ENCODE measurements at places on chromosomes 3 and 15.

GRCh38 chr3:172184106-172184822 lies 144.9 kb downstream of the FNDC3B start:
- no peak for ATAC-seq

GRCh38 chr3:29335438-29335837 lies 54.6 kb downstream of the RBMS3 start:
- ATAC-seq: peak; percentile 78

DNA sequence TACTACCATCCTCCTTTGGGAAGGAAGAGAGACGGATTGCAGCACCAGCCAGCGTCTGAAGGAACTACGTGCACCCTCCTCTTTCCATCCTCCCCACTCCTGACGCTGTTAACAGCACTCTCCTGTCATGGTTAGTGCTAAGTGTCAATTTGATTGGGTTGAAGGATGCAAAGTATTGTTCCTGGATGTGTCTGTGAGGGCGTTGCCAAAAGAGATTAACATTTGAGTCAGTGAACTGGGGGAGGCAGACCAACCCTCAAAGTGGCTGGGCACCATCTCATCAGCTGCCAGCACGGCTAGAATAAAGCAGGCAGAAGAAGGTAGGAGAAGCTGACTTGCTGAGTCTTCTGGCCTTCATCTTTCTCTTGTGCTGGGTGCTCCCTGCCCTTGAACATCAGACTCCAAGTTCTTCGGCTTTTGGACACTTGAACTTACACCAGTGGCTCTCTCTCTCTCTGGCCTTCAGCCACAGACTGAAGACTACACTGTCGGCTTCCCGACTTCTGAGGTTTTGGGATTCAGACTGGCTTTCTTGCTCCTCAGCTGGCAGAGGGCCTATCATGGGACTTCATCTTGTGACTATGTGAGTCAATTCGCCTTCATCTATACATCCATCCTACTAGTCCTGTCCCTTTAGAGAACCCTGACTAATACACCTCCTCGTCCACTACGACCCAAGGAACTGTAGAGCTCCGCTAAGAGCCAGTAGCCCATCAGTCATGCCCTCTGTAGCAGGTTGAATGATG lies 128.2 kb upstream of the HES1 start:
- no peak for ATAC-seq

DNA sequence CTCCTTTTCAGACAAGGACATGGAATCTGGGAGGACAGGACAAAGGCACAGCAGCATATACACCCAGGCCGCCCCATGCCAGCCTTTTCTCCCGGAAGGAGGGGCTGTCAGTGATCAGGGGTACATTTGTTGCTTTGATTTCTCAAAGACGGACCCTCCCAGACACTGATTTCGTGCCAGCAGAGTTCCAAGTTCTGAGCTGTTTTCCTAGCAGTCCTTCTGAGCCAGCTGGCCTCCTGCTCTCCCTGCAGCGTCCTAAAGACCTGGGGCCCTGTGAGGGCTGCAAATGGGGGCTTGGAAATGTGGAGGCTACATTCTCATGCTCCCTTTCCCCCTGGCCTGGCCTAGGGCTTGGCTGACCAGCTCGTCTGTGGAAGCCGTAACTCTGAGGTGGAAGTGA lies 22.3 kb downstream of the CTSH start:
- ATAC-seq: no peak

DNA sequence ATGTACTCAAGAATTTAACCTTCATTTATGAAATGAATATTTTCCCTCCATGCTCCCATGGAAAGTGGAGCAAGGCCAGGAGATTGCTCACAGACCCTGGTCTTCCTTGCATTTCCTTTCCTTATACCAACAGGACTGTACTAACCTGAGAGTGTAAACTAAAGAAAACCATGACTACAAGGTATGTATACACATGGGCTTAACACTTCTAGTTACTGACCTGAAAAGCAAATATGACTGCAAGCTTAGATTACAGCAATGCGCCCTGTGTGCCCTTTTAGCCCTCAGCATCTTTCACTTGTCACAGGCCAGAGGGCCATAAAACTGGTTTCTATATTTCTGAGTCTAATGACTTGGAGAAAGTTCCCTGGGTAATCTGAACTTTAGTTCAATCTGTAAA lies 52.1 kb downstream of the NEK10 start:
- no peak for ATAC-seq

- ATAC-seq: no peak
Measured at GRCh38 chr3:58317811-58318210, 11.5 kb downstream of the HTD2 start.
